Hematopoietic multipotent progenitor cell treated with erythropoietin and hydrocortisone succinate and interleukin-3 and kit ligand, for 6 days (in vitro differentiated cells): ENCODE measurements at places on chromosomes 13 and 19.

DNA sequence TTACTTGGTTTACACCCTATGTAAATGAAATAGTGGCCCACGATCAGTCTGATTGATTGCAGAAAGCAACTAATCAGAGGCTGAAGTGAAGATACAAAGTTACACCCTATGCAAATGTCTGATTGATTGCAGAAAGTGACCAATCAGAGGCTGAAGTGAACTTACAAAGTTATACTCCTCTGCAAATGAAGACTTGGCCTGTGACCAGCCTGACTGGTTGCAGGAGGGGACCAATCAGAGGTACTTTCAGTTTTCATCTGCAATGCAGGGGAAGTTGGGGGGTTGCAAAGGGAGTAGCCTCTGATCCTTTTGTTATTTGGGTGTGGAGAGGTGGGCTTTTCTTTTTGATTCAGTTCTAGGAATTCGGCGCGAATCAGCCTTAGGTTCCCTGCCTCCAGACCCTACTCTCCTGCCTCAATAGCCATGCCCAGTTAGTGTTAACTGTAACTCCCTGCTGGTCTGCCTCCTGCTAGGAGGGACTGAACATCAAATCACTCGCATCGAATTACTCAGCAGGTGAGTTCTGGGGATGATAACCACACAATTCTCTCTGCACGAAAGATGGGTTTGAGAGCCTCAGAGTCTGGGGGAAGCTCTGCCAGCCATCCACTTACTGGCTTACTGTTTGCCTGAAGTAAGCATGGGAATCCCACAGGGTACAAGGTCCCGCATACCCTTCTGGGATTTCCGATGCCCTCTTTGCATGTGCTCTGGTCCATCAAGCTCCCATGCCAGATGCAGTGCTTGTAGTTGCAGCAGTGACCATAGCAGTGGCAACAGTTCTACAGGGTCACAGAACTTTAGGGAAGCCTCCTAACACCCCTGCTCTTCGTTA, 7.5 kb downstream of the ARL11 start:
- DNase-seq = peak; percentile 57

- peak; percentile 24 for DNase-seq
Measured at GRCh38 chr13:28531845-28532387, 37.0 kb upstream of the FLT1 start.

- peak; percentile 65 for DNase-seq
Measured at GRCh38 chr13:51993713-51994112, 17.5 kb downstream of the ATP7B start.

DNA sequence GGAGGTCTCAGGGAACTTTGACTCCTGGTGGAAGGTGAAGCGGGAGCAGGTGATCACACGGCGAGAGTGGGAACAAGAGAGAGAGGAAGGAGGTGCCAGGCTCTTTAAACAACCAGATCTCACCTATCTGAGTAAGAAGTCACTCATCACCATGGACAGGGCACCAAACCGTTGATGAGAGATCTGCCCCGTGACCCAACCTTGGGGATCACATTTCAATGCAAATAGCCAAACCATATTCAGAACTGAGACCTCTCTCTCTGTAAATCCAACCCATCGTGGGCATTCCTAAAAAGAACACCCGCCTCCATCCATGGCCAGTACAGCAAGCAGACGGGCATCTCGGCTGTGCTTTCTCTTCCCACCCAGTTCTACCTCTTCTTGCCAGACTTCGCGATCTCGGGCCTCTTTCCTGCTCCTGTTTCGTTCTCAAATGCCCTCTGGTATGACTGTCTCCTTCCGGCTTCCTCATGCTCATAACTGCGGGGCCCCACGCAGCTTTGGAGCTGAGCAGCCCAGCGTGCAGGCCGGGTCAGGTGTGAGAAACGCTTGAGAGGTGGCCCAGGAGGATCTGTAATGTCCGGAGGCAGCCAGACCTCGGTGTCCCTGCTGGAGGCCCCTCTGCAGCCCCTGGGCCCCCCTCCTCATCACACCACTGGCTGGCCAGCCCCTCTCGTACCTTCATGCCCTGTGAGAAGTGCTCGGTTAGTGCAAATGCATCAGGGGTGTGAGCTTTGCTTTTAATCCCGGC, 97.0 kb upstream of the GPR183 start:
- no peak for DNase-seq

- no peak for DNase-seq
Measured at GRCh38 chr19:49553451-49554271, 25.9 kb downstream of the RCN3 start.

GRCh38 chr13:72561791-72562190, 165.6 kb downstream of the MZT1 start:
- DNase-seq = no peak
